GM06990 (cell line): ENCODE measurements at places on chromosomes 5 and 9.

- DNase-seq: no peak
These were observed 101.6 kb upstream of the PCA3 start for GRCh38 chr9:76662476-76663281.

- DNase-seq: no peak
These were observed 9.1 kb upstream of the AK3 start for GRCh38 chr9:4750023-4750673.

DNA sequence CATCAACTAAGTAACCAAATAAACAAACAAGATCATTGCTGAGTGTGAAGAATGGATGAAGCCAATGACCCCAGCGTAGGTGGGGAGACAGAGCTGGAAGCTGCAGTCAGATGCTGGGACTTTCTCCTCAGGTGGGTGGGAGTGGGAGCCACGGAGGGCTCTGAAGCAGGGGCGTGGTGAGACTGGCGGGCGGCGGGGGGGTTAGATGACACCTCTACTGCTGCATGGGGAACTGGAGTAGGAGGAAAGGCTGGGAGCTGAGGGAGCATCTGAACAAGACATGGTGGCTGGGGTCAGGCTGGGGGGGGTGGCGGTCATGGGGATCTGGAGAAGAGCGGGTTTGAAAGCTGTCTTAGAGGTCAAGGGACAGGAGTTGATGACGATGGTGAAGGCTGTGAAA is 193.8 kb downstream of the C9orf50 start:
- DNase-seq: no peak

DNA sequence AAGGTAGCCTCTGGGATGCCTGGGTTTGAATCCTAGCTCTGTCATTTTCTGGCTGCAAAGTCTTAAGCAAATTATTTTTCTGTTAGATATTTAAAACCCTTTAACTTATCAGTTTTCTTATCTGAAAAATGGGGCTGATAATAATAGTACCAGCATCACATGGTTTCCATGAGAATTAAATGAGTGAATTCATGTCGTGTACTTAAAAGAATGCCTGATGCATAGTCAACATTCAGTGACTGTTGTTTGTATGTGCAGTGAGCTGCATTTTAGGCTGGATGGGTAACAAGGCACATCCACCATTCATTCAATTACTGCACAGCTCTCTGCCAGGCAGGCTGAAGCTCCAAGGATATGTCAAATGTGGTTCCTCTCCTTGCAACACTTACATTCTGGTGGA is 122.0 kb downstream of the PPP2R2B start:
- no peak for DNase-seq

GRCh38 chr5:156888520-156888919 is 38.4 kb downstream of the PPP1R2B start:
- no peak for DNase-seq
